AML-193 (cell line): ENCODE measurements at places on chromosomes 1 and 21.

GRCh38 chr1:118021668-118022067 lies 92.1 kb downstream of the WDR3 start:
- DNase-seq, result no peak

GRCh38 chr1:243435836-243436235 lies 180.0 kb downstream of the SDCCAG8 start:
- DNase-seq, result no peak

DNA sequence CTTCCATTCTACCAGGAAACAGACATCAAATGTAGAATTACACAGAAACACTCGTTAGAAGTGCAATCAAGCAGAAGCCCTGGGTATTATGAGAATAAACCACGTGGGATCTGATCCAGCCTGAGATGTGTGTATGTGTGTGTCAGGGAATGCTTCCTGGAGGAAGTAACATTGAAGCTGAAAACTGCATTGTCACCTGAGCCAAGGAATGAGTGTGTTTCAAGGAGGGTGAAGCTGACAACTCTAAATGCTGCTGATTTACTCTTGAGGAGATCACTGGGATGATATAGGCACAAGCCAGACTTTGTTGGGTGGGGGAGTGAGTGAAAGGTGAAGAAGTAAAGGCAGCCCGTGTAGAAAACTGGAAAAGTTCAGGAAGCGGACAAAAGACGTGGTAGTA lies 27.6 kb downstream of the FAAH start:
- DNase-seq, result no peak

DNA sequence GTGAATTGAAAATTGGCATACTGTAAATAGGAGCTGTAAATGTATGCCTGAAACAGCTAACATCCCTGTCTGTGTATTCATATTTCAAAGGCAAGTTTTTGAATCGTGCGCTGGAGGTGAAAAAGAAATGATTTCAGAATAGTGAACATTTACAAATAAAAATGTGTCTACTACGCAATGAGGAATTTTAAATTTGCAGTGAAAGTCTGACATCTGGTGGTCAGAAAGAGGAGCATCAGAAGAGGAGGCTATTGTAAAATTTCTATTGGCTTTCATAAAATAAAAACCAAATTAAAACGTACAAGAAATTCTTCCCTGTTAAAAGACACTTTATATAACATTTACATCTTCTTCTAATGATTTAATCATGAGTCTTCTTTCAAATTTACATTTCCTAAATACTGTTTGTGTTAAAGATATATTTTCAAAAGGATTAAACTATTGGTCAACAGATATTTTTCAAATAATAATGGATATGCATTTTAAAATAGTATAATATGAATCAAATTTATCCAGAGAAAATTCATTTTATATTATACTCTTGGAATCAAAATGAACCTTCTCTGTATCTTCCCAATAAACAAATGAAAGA lies 113.7 kb upstream of the RRP15 start:
- peak; percentile 18 for DNase-seq

DNA sequence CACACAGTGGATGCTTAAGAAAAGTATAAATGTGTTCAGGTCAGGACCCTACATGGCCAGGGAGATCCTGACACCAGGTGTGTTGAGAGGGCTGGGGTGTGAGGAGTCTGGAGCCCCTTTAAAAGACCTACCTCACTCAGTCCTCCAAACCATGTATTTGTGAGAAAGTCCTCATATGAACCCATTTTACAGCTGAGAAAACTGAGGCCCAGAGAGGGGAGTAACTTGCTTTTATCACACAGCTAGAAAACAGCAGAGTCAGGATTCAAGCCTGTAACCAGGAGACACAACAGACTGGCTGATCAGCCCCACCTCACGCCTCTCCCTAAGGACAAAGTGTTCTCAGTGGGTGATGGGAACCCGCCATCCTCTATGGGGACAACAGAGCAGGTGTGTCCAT lies 706.7 kb downstream of the PTPRU start:
- DNase-seq, result no peak

DNA sequence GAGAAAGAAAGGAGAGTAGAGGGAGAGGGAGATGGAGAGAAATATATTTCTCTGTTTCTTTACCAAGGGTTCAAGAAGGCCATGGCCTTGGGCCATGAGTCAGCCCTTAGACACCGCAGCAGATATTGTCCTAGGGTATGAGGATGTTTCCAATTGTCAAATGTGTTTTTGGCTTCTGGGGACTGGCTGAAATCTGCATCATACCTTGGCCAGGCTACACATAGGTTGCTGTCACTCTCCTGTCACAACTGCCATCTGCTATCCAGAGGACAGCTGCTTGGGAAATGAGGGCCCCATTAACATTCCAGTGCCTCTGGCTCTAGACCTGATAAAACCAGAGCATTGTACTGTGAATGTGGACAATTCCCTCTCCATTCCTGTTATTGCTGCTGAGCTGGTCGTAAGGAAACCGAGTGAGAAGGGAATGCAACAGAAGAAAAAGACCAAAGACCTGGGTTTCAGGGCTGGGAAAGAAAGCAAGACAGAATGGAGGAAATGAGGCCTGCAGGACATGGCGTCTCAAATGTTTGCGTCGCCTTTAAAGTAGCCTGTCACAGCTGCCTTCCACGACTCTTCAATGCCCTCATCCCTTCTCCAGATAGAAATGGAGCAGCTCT lies 8.8 kb upstream of the PIGC start:
- no peak for DNase-seq

- DNase-seq, result no peak
These were observed 103.6 kb upstream of the RAB4A start for GRCh38 chr1:229167318-229167717.

DNA sequence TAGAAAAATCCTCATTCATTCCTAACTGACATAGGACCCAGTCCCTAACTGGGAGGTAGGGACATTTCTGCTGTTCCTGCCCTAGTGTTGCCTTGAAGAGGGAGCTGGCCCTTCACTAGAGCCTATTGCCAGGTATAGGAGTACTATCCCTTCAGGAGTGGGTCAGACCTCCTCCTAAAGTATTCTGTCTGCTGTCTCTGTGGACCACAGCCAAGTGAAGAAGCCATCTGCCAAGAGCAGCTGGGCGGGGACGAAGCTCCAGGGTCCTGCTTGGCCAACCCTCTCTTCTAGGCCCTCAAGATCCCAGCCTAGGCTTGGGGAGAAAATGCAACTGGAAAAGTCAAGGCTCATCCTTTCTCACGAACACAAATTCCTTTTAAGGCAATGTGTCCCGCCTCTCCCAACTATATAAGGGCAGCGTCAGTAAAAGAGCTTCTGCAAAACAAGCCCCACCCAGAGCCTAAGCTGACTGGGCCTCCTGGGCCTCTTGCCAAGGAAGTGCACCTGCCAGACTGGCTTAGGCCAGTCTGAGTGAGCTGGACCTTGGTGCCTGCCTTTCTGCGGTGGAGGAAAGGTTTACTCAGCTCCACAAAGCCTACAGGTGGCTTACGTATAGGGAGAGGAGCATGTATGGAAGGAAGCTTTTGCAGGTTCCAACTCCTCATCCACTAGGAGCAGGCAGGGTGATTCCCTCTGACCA lies 638 bp upstream of the TUFT1 start:
- peak; percentile 47 for DNase-seq

DNA sequence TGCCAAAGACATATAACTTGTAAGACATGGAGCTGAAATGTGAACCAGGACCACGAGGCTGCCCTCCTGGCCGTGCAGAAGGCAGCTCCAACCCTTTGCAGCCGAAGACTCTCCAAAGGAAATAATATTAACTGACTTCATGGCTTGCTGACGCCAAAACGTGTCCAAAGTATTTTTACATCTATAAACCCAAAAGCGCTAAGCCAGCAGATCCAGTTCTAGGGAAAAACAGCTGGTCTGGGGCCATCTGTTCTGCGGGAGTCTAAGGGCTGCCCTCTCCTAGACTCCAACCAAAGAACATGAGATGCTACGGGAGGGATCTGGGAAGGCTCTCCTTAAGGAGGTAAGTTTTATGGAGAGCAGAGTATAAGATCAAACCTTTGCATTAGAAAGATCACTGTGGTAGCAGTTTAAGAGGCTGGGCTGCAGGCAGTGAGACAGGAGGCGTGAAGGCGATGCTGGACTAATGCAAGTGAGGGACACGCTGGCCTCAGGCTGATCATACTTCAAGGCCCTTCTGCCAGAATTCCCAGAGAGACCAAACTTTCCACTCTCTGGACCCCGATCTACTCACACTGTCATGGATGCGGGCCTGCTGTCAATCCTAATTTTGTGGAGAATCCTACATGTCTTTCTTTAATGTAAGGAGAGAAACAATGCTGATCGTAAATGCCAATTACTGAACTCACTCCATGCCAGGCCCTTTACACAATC lies 1.2 kb downstream of the TMEM53 start:
- DNase-seq, result no peak

DNA sequence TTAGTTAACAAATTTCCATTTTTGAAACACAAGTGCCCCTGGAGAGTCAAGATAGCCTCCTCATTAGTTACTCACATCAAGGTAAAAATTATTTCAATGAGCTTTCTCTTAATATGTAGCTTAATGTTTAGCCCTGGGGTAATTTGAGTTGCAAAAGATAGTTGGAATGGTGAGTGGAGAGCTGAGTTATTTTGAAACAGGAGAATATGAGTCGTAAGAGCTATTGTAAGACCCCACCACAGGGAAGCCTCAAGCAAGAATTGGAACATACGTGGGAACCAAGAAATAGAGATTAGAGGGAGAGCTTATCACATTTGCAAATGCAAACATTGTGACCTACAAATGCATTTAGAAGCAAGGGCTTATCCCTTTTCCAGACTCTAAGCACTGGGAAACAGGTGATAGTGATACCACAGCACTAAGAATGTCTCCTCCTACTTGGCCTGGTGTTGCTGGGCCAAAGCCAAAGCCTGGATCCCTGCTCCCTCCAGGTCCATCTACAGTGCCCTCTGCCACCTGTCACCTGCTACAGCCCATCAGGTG lies 635.1 kb downstream of the PTPRC start:
- DNase-seq, result no peak

GRCh38 chr1:6587261-6588005 lies 7.6 kb downstream of the ZBTB48 start:
- no peak for DNase-seq

GRCh38 chr1:20558191-20558590 lies 5.8 kb downstream of the FAM43B start:
- DNase-seq, result no peak

DNA sequence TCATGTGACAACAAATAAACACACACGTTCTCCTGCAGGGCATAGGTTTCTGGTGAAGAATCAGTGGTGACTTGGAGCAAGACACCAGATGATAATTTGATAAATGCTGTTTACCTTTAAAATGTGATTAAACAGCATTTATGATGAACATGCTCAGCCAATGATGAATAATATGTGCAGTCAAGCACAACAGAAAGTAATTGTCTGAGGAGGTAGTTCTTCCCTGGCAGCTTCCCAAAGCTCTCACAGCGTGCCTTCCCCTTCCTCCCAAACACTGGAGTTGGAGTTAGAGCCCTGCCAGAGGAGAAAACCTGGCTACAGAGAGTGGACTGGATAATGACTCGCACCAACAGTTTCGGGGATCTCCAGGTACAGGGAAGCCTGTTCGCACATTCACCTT lies 463.5 kb downstream of the SMYD3 start:
- DNase-seq, result no peak

DNA sequence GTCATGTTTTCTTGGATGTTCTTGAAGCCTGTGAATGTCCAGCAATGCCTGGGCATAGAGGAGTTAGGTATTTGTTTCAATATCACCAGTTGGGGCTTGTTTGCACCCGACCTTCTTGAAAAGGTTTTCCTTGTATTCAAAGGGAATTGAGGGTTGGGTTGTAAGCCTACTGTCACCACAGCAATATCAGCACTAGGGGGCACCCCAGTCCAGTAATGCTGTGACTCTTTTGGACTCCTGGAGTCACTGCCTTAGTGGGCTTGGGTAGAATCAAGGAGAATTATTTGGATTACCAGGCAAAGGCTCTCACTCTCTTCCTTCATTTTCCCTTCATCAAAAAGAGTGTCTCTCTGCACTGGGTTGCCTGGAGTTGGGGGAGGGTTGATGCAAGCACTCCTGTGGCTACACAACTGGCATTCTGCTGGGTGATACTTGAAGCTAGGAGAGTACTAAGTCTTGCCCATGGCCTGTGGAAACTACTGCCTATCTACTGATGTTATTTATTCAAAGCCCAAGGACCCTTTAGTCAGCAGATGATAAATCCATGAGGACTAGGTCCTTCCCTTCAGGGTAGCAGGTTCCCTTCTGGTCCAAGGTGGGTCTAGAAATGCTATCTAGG lies 34.5 kb downstream of the OR10R2 start:
- peak; percentile 33 for DNase-seq

GRCh38 chr1:1374589-1374928 lies 448 bp downstream of the AURKAIP1 start:
- no peak for DNase-seq

GRCh38 chr1:98143403-98143802 lies 222.6 kb upstream of the DPYD start:
- no peak for DNase-seq

DNA sequence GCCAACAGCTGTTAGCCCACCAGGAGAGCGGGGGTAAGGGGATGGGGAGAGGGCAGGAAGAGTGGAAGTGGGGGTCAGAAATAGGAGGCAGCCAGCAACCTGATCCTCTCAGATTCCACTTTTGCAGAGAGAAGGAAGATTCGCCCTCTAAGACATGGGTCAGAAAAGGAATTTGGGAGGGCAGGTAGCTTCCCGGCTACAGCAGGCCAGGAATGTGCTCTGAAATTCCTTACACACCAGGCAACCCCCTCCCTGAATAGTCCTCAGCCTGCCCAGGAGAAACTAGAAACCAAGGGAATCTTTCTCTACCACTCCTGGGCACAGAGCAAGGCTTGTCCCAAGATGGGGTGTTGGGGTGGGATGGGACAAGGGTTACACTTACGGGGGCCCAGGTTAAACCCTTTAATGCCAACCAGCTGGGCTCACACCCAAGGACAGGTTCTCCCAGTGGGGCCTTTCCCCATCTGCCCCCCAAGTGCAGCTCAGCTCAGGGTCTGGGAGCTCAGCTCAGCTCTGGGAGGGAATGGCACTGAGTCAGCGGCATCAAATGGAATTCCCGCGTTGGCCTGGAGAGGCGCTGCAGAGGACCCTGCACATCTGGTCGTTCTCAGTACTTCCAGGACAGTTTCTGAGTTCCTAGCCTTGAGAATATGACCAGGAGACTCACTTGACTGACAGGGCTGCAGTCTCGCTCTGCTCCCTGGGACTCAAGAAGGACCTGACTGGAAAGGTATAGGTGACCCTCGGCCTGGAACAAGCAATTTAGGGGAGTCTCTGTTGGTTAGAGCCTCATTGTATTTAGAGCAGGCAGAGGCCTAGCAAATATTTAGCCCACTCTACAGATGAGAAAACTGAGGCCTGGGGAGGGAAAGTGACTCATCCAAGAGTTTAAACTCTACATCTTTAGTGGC lies 761 bp downstream of the TNNT2 start:
- DNase-seq, result no peak

- no peak for DNase-seq
These were observed 103.3 kb upstream of the GRIK3 start for GRCh38 chr1:37137601-37138000.

GRCh38 chr1:228902781-228903433 lies 167.6 kb downstream of the RHOU start:
- DNase-seq, result no peak

- no peak for DNase-seq
These were observed 296.1 kb downstream of the PDE4B start for GRCh38 chr1:66088787-66089186.
